Thoracic aorta (tissue), 2 donors: ENCODE measurements at places on chromosomes 1 and 21.

- DNase-seq = no peak
These were observed 4.1 kb downstream of the AHDC1 start for GRCh38 chr1:27599605-27600497.

DNA sequence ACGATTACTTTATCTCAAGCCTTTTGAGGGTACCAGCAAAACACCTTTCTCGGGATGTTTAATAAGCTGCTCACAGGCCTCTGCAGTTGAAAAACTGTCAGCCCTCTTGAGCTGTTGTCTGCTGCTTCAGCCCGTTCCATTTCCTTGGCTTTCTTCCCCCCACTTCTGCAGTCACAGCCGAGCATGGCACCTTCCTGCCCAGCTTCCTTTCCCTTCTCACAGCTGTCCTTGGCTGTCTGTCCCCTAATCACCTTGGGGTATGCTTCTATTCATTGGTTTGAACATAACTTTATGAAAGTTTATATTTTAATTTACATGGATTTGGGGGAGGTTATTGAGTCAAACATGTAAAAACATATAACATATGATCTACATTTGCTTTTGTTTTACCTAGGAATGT lies 6.9 kb upstream of the PROX1 start:
- no peak for DNase-seq

- DNase-seq = no peak
These were observed 81.3 kb upstream of the KAZN start for GRCh38 chr1:14516974-14517840.

- DNase-seq = no peak
These were observed 35.1 kb downstream of the LGALS8 start for GRCh38 chr1:236558846-236559245.

- no peak for DNase-seq
These were observed 78.3 kb downstream of the NOS1AP start for GRCh38 chr1:162147760-162148159.

DNA sequence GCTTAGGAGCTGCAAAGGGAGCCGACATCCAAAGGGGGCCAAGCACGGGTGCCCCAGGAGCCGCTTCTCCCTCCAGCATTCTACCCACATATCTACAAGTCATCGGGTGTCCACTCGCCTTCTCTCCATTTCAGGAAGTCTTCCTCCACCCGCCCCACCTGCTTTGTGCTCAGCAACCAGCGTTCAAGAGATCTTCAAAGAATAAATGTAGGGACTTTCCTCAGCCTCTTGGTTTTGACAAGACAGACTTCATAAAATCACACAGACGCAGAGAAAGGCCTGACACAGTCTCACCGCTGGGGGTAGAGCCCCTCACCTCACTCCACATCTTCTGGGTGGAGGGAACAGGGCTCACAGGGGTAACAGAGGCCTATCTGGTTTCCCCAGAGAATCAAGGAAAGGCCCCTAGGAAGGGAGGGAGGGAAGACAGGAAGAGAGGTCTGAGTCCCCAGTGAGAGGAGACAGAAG lies 49.5 kb downstream of the SSBP3 start:
- no peak for DNase-seq
